ENCODE measurements at places on chromosomes 7 and 10. TPM values are rescaled to one million over a fixed set of nuclear protein-coding genes. Genes with fewer than 3 reads are reported as not detected.

- DNase-seq: no peak
These were observed 20.2 kb upstream of the PPIF start for GRCh38 chr10:79327090-79327457.

NEUROD6 gene
- total RNA-seq: not detected

- no peak for DNase-seq
These were observed 5.4 kb upstream of the PTF1A start for GRCh38 chr10:23186697-23187096.

GRCh38 chr7:51210766-51211165 is 105.8 kb downstream of the COBL start:
- DNase-seq: no peak

DNA sequence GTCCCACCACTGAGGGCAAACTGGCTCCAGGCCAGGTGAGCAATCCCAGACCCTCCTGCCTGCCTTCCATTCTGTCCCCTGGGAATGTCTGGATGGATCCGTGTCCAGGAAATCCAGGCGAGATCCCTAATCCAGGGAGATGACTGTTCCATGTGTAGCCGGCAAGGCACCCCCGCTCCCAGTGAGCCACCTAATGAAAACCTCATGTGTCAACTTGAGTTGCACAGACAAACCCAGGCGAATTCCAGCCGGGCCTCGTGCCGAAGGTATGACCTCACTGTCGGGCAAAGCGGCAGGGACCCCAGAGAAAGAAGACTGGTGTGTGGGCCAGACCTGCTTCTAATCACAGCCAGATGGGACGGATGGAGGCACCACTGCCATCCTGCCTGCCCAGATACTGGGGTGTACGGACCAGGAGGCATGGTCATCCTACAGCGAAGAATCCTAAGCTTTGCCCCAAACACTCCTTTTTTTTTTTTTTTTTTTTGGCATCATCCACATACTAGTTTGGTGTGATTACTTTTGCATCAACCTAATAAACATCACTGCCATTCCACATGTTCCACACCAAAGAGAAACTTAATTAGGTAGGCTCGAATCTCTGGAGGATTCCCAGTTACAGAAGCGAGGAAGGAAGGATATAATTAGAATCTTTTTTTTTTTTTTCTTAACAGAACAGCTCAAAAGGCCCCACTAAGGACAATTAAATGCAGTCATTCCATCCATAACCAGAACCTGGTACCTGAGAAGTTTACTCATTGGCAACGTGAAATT is 313.1 kb downstream of the CALN1 start:
- no peak for DNase-seq

DNA sequence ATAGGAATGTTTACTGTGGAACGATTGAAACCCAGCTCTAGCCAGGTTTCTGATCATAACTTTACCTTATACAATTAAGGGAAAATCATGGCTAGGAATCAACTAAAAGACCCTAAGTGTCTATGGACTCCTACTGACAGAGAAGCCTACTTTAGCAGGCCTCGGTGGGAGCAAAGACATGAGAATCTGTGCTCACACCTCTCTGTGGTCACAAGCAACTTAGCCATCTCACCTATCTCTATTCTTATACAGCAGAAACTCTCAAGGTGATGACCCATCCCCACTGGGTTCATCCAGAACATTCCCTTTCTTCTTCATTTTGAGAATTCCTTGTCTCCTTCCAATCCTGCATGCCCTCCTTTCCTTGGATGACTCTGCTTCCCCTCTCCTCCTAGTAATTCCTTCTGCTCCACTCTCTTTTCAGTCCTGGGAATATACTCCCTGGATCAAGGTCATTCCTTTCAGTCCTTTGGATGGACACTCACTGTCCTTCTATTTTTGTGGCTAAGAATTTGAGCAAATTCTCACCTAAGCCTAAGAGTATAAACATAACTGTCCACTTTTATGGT is 2.9 kb downstream of the BLNK start:
- no peak for DNase-seq

ABCC2 gene
- 0.66 TPM for total RNA-seq

DNA sequence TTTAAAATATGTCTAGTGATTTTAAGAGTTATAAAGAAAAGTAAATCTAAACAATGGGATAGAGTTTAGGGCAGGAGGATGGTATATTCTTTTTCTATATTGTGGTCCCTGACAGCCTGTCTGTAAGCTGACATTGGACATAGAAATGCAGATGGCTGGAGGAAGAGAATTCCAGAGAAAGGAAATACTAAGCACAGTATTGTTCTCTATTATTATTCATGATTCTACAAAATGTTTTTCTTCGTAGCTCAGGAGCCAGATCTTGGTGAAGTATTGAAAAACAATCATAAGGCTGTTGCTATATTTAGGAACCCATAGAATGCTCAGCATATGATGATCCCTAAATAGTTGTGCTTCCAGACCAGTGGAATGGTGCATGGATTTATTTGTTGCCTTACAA is 117.0 kb upstream of the FAM3C start:
- no peak for DNase-seq

DNA sequence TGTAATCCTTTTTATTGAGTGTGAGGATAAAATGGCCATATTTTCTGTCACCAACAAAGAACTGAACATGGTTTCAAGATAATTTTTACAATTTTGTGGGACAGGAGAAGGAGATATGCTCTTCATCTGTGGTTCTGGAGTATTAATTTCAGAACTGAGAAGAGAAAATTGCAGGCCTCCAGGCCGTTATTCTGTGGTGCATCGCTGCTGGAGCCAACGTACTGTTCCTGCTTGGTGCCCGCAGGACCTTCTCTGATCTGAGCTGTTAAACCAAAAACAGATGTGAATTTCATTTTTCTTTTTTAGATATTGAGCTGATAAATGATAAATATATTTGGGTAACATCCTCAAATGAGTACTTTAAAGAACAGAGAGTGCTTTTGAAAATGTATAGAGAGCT is 63.9 kb downstream of the IKZF1 start:
- no peak for DNase-seq

DNA sequence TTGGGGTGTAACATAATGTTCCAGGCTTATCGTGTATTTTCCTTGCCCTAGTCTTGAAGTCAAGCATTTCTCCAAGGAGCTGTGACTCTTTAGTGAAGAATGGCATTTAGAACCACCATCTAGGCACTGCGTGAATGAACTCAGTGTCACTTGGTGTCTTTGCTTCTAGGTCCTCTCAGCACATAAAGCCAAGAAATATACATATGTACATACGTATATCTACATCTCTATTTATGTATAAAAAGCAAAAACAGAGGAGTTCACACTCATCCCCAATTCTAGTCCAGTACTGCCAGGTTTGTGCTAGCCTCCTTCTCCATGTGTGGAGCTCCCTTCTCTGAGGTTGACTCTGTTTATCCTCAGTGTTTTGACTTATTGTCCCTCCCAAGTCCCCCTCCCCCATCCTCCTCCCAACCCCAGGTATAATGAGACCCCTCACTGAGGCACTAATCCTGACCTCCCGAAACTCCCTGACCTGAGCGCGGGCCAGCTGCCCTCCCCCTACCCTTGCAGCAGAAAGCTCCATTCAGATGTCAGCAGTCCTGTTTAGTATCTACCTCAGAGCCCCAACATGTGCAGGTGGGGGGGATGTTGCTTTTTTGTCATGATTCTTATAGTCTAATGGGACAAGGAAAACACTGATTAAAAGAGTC is 61.5 kb downstream of the GDI2 start:
- DNase-seq: no peak

EGFR gene
- 813 TPM for total RNA-seq

GRCh38 chr7:80133361-80134114 is 1.1 kb upstream of the GNAI1 start:
- peak; percentile 82 for DNase-seq

DNA sequence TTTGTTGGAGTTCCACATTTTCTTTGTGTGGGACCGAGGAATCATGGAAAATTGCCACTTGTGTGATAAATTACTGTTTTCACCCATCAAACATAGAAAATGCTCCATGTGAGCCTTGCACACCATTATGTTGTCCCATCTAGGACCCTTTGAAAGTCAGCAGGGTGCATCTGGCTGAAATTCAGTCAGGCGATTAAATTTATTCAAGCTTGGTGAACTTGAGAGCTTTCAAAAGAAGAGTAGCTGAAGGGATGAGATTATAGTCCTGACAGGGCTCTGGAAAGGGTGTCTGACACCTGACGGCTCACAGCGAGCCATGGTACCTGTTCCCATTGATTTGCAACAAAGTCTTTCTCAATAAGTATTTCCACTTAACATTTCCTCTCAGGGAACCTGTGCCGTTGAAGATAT is 399.7 kb upstream of the ETV1 start:
- no peak for DNase-seq

DNA sequence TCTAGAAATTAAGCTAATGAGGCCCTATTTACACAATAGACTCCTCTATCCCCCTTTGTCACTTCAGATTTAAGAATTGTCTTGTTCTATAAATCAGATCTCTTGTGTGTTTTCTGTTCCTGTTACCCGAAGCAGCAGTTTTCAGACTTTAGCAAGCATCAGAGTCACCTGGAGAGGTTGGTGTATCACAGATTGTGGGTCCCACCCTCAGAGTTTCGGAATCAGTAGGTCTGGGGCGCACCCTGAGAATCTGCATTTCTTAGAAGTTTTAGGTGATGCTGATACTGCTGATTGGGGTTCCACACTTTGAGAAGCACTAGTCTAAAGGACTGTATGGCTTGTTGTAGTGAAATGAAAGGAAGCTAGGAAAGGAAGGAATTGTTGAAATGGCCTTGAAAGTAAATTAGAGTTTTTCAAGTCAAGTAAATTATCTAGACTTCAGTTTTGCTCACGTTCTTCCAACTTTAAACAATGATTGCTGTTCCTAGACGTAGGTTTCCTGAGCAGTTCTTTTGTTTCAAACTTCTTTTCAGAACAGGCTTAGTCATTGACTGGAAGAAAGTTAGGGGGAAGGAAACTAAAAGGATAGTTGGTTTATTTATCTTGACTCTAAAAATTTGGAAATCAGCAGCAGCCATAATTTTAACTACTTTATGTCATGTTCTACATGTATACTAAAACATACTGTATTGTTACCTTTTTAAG is 15.7 kb downstream of the BPGM start:
- DNase-seq: no peak

DNA sequence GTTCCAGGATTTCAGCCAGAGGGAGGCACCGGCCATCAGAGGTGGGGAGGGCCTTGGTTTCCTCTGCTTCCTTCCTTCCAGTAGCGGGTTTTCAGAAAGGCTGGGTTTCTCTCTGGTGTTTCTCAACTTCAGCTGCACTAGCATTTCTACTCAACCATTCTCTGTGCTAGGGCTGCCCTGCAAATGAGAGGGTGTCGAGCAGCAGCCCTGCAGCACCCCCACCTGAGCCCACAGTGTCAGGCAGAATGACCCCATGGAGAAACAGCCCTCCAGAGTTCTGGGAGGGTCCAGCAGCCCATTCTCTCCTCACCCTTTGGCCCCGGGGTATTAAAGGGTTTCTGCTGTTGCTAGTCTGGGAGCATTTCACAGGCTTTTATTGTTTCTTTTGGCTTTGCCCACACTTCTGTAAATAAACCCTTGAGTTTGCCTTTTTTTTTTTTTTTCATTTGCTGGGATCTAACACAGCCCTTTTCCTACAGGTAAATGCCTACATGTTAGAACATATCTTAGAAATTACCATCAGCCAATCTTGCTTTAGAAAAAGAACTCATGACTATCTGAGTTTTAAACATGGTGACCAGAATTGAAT is 151.5 kb upstream of the VIPR2 start:
- DNase-seq: no peak

USP54 gene
- total RNA-seq: 30.8 TPM

- peak; percentile 97 for DNase-seq
These were observed 82.3 kb upstream of the PPIF start for GRCh38 chr10:79264942-79265341.

MKX gene
- 0.47 TPM for total RNA-seq

STEAP4 gene
- total RNA-seq: 0.67 TPM

DNA sequence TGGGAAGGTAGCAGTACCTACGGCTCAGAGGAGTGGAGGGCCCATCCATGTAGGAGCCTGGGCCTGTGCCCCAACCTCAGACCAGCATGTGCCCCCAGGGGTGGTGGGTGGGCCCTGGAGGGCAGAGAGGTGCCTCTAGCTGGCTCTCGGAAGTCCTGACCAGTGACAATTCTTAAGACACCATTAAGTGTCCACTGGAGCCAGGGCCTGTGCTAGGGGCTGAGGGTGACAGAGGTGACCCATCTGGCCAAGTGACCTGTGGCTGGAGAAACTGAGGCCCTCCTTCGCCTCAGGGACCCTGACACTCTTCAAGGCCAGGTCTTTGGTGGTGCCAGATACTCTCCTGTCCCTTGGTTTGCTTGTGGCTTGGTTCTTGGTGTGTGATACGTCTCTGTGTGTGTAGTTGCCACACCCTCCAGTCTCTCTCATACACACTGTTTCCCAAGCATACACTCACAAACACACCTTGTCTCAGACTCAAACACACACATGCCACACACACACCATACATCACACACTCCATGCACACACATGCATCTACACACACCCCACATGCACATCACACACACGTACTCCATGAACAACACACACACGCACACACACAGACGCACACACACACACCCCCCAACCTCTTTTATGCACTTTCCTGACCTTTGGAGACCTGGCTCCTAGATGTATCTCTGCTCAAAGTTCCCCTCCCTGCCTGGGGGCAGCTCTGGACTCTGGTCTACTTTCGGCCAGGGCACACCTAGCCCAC is 897 bp upstream of the RAMP3 start:
- no peak for DNase-seq

DNA sequence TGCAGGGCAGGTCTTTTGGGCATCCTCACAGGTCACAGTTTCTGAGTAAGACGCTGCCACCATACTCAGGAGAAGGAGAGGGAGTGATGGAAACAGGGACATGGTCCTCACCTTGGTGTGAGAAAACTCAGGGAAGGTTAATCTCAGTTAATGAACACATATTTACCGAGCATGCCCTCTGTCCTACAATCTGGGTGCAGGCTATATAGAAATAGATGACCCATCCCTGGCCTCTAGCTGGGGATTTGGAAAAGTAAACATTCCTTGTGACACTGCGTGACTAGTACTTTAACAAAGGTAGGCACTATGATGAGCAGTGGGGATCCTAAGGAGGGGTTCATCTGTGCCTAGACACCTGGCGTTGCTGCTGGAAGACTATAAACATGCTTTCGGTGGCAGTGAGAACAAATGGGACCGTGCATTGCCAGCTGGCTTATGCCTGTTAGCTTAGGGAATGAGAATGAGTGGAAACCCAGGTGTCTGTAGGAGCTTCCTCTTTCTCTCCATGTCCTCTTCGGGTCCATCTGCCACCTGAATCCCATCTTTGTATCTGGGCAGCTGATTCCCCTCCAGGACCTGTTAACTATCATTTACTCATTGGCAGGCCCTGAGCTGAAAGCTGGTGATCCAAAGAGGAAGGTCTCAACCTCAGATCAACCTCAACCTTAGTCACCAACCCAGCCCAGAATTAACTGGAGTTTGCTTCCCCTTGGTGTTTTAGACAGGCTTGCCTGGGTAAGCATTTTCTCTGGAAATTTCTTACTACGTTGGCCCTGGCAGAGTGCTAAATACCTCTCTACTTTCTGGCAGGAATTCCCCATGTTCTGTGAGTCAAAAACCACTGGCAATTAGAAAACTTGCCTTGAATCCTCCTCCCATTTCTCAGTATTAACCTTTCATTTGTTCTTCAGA is 794 bp downstream of the MBL2 start:
- peak; percentile 59 for DNase-seq
